ENCODE measurements at places on chromosomes 13 and 19.
A peak's percentile ranks its signal among the peaks of the same experiment; 100 is the strongest.

DNA sequence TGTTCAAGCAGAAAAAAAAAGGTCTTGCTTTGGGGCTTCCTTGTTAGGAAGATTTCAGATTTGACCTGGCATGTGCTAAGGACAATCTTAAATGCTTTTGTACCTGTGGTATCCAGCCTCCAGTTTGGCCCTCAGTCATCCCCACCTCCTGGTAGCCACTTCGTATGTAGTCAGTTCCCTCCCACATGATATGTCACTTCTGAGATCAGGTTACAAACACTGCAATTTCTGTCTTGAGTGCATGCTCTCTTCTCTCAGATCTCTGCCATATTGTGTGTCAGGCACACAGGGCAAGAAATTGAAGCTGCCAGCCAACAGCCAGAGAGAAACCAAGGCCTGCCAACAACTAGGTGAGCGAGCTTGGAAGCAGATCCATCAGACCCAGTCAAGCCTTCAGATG lies 60.3 kb upstream of the STARD13 start:
- H3K36me3 ChIP-seq, result no peaks in the 10 kb centered on the region
- H3K27ac ChIP-seq, result no peak overlapping the region
- H3K4me3 ChIP-seq, result no peak overlapping the region
- peaks cover 16% of the 10 kb centered on the region for H3K27me3 ChIP-seq
- DNase-seq, result no peak

- H3K4me1 ChIP-seq, result no peaks in the 10 kb centered on the region
- peaks cover 16% of the 10 kb centered on the region for H3K27me3 ChIP-seq
- no peaks in the 10 kb centered on the region for H3K36me3 ChIP-seq
- H3K27ac ChIP-seq, result no peak overlapping the region
- H3K4me3 ChIP-seq, result no peak overlapping the region
Measured at GRCh38 chr13:29710511-29710910, 115.0 kb upstream of the SLC7A1 start.

DNA sequence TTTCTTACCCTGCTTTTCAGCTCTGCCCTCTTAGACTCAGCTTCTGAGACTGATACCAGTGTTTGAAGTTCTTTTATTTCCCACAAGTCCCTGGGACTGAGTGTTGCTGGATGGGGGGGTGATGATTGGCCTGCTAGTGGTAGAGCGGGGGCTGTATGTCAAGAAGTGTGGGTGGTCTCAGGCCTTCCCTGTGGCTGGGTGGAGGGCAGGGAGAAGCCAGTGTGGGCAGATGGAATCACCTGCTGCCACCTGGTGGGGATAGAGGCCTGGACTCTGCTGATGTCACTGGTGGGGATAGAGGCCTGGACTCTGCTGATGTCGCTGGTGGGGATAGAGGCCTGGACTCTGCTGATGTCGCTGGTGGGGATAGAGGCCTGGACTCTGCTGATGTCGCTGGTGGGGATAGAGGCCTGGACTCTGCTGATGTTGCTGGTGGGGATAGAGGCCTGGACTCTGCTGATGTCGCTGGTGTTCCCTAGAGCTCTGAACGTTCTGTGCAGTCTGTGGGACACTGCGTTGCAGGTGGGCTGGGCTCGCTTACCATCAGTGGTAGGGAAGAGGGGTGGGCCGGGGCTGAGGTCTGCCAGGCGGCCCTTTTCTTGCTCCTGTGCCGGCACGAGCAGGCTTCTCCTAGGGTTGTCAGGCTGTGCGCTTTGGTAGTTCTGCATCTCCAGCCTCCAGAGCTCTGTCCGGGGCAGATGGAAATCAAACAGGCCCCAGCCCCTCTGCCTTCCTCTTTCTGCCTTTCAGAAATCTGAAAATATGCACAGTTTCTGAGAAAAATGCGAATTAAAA lies 101.3 kb downstream of the ARHGEF7 start:
- H3K36me3 ChIP-seq, result peaks cover 4% of the 10 kb centered on the region
- H3K4me3 ChIP-seq, result no peak overlapping the region
- peaks cover 10% of the 10 kb centered on the region for H3K4me1 ChIP-seq
- DNase-seq, result peak; percentile 49
- H3K27me3 ChIP-seq, result no peaks in the 10 kb centered on the region

- peaks cover 17% of the 10 kb centered on the region for H3K36me3 ChIP-seq
- peak overlapping the region; percentile 62 for H3K4me3 ChIP-seq
- H3K27me3 ChIP-seq, result no peaks in the 10 kb centered on the region
Measured at GRCh38 chr19:43562698-43563241, 12.6 kb downstream of the XRCC1 start.

DNA sequence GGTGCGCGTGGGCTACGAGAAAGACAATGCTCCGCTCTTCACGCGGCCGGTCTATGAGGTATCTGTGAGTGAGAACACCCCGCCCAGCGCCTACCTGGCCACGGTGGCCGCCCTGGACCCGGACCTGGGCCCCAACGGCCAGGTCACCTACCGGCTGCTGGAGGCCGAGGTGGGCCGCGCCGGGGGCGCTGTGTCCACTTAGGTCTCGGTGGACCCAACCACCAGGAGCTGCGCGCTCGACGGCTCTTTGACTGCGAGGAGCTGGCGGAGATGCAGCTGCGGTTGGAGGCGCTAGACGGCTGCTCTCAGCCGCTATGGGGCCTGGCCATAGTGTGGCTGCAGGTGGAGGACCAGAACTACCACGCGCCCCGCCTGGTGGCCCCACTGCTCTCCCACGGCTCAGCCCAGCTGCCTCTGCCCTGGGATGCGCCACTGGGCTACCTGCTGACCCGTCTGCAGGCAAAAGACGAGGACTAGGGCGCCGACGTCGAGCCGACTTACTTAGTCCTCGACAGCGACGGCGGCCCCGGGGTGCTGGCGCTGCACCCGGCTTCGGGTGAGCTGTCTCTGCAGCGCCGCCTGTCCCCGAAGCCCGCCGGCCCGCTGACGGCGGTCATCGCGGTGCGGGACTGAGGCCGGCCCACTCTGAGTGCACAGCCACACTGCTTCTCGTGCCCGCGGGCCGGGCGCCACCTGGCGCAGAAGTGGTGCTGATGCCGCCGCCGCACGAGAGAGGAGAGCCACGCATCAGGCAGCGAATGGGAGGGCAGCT lies 173.0 kb downstream of the OLFM4 start:
- H3K27ac ChIP-seq, result no peak overlapping the region
- peaks cover 9% of the 10 kb centered on the region for H3K27me3 ChIP-seq
- H3K4me1 ChIP-seq, result no peaks in the 10 kb centered on the region

- peak overlapping the region; percentile 97 for H3K4me3 ChIP-seq
- H3K36me3 ChIP-seq, result peaks cover 36% of the 10 kb centered on the region
- H3K27me3 ChIP-seq, result no peaks in the 10 kb centered on the region
- peak overlapping the region; percentile 100 for H3K27ac ChIP-seq
- H3K4me1 ChIP-seq, result peaks cover 47% of the 10 kb centered on the region
Measured at GRCh38 chr19:47109541-47110375, 3.8 kb downstream of the ZC3H4 start.
